NCI-H2081 (cell line): ENCODE measurements at places on chromosomes 3 and 15.

GRCh38 chr3:66703501-66703900, 202.7 kb upstream of the LRIG1 start:
- no peak for DNase-seq

DNA sequence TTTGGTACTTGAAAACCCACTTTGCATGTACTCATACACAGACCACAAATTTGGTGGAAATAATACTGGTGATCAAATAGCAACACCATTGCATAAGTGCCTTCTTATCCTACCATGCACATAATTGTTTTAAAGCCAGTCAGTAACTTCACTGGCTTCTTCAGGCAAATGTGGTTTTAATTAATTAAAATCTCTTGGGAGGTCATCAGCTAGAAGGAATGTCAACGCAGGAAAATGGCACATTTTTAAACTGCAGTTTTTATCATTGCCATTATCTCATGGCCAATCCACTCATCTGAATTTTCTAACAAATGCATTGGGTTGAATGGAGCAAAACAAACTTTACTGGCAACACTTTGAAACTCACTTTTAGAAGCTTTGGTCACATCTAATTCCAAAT, 105.7 kb upstream of the ZPLD1 start:
- no peak for DNase-seq

GRCh38 chr3:64650715-64651114, 37.1 kb downstream of the ADAMTS9 start:
- no peak for DNase-seq

DNA sequence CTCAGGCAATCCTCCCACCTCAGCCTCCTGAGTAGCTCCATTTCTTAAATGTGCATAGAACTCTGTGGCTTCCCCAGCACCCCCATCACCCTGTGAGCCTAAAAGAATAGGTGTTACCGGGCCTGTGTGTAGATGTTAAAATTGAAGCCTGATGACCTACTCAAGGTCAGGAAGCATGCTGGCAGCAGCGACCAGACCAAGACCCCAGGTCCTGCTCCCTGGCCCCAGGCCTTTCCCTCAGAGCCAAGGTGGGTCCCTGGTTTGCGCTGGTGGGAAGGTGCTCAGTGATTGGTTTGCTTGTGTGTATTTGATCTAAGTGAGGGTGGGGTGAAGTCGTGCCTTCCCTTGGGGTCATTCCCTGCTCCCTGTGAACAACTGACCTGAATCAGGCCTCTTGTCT, 18.4 kb upstream of the CRABP1 start:
- no peak for DNase-seq

GRCh38 chr3:23875113-23875725, 41.6 kb downstream of the NKIRAS1 start:
- no peak for DNase-seq

DNA sequence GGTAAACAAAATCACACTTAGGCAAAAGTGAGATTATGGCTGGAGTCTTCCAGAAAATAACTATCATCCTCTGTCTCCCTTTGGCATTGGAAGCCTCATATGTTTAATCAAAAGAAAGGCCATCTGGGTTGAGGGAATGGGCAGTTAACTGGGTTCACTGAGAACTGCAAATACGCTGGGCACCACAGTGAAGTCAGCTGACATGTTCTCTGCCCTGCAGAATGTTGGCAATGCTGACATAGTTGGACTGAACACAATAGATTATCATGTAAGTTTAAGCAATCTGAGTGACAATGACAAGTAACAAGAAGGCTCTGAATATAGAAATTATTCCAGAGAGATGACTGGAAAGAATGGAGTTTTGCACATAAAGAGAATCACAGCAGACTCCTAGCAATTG, 43.8 kb upstream of the SLC25A26 start:
- no peak for DNase-seq

DNA sequence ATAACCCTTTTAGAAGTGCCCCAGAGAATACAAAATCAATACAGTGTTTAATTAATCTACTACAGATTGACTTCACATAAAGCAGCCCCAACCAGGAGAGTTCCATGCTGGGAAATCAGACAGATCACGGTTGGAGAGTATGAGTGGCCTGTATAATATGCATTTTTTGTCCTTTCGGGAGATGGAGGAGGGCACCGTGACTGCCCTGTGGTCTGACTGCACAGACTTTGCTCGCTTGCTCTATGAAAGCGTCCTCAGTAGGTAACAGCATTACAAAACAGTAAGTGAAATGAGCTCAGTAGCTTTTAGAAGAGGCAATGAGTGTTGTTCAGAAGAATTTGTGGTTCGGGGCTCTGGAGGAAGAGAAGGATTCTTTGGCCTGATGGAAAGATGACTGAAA, 34.2 kb upstream of the SKIL start:
- DNase-seq: no peak

GRCh38 chr3:134600206-134600605, 50.6 kb downstream of the KY start:
- DNase-seq: no peak

DNA sequence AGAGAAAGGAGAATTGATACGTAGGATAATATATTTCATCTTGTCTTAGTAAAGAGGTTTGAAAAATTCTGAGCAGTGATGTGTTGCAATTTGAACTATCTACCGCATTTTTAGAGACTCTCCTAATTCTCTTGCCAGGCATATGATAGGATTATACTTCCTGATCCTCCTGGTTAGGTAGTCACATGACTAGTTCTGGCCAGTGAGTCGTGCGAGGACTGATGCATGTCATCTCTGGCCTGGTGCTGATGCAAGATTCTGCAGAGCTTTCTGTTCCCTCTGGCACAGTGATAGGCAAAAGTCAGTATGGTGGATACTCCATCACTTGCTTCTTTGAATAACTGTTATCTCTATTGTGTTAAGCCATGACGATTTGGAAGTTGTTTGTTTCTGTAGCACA, 277.6 kb upstream of the NAALADL2 start:
- DNase-seq: no peak
